Left ventricle myocardium superior (tissue), 1 donor: ENCODE measurements at places on chromosomes 4 and X. TPM values are rescaled to one million over a fixed set of nuclear protein-coding genes. Genes with fewer than 3 reads are reported as not detected.

DNA sequence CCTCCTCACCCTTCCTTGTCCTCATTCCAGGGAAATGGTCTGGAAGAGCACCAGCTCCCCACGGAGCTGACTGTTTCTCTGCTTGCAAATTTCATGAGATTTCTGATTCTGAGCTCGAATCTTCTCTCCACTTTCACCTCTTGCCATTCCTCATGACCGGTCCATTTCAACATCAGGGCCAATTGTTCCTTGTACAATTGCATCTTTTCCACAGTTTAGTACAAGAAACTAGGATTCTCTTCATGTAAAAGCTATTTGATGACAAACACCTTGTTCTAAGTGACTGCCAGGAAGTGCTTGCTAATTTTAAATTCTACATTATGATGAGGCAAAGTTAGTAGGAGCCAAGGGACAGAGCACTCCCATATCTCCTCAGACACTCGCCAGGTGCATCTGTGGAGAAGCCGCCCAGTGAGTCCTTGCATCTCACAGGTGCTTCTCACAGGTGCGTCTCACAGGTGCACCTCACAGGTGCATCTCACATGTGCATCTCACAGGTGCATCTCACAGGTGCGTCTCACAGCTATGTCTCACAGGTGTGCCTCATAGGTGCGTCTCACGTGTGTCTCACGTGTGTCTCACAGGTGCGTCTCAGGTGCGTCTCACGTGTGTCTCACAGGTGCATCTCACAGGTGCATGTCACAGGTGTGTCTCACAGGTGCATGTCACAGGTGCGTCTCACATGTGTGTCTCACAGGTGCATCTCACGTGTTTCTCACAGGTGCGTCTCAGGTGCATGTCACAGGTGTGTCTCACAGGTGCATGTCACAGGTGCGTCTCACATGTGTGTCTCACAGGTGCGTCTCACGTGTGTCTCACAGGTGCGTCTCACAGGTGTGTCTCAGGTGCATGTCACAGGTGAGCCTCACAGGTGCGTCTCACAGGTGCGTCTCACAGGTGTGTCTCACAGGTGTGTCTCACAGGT is 3.0 kb upstream of the PDE6B start:
- DNase-seq, result no peak

GRCh38 chrX:120372667-120373370 is 10.9 kb downstream of the ATP1B4 start:
- no peak for DNase-seq

- no peak for DNase-seq
Observed at GRCh38 chrX:131239057-131239456, 50.0 kb downstream of the IGSF1 start.

DNA sequence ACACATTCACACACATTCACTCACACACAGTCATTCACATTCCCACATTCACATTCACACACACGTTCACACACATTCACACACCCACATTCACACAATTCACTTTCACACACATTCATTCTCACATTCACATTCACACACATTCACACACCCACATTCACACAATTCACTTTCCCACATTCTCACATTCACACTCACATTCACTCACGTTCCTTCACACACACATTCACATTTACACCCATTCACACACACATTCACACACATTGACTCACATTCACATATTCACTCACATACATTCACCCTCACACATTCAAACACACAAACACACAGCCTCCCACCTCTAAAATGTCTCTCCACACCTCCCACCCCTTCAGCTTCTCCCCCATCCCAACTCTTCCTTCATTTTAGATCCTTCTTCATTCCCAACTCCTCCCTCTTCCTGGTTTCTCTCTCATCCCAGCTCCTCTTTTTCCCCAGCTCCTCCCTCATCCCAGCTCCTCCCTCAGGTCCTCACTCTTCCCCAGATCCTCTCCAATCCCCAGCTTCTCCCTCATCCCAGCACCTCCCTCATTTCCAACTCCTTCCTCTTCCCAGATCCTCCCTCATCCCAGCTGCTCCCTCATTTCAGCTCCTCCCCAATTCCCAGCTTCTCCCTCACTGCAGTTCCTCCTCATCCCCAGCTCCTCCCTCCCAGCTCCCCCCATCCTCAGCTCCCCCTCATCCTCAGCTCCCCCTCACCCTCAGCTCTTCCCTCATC is 111.0 kb downstream of the FAM53A start:
- DNase-seq, result no peak

DNA sequence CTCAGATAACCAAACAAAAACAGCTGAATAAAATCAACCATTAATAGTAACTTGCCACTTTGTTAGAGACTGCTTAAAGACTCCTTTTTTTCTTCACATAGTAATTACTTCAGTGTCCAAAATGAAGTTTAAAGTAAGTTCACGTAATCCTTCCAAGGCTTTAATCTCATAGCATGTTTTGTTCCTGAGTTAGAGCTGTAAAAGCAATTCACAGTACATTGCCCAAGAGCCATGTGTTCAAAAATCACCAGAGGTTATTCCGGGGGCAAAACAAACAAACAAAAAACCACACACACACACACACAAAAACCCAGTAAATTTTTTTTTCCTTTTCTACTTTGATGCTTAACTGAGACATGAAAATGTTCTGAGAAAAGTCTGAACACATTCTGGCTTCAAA is 6.1 kb downstream of the GPR82 start:
- no peak for DNase-seq

GRCh38 chr4:168811786-168812651 is 198.0 kb downstream of the CBR4 start:
- no peak for DNase-seq

DNA sequence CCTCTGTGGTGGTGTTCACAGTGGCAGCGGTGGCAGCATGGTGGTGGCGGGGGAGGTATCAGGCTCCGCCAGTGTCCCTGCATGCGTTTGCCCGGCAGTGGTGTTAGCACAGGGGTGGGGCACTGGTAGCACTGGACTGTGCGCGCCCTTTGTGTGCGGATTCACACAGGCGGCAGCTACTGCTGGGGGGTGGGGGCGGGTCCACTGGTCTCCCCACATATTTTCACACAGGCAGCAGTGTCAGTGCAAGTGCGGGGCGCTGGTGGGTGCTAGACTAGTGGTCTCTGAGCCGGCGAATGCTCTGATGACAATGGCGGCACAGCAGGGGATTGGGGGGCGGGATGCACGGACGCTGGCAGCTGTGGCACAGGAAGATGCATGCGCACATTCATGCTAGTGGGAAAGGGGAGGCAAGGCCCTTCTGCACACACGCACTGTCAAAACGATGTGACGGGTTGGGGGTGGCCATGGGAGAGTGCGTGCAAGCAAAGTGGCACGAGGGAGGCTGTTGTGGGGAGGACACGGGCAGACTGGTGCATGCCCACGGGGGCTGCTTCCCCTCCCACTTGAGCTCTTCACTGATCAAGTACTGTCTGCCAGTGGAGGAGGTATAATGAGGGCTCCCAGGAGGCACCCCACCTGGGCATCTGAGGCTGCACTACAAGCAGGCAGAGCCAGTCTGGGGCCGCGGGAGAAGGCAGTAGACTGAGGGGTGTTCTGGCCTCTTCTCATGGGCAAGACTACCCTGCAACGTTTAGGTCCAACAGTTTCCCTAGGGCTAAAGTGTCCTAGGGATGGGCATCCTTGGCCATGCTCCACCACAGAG is 53.0 kb downstream of the POF1B start:
- no peak for DNase-seq

DNA sequence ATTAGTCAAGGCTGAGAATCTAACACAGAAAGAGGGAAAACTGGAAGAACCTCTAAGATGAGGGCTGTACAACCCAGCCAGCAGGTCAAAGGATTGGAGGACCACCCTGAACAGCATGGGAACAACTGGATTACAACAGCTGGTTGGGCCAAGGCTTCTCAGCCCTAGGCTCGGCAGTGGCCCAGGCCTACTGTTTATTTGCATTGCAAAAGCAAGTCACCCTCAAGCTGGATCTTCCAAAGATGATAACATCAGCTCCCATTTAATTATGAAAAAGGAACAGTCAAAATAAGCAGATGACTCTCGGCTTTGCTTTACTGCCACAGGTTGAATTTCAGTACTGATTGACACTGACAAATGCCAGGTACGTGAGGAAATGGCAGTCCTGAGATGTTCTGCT is 61.8 kb downstream of the GPC3 start:
- no peak for DNase-seq

DNA sequence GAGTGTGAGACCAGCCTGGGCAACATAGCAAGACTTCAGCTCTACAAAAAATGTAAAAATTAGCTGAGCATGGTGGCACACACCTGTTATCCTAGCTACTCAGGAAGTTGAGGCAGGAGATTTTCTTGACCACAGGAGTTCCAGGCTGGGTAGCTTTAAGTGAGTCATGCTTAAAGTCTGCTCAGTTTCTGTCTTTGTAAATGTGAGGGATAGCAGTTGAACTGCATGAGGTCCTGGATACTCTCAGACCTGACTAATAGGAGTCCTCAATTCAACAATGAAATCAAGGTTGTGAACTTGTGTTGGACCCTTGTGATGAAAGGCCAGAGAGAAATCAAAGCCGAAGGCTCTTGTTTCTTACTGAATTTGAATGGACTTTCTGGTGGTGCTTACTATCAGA is 45.2 kb downstream of the STARD8 start:
- DNase-seq, result no peak

DNA sequence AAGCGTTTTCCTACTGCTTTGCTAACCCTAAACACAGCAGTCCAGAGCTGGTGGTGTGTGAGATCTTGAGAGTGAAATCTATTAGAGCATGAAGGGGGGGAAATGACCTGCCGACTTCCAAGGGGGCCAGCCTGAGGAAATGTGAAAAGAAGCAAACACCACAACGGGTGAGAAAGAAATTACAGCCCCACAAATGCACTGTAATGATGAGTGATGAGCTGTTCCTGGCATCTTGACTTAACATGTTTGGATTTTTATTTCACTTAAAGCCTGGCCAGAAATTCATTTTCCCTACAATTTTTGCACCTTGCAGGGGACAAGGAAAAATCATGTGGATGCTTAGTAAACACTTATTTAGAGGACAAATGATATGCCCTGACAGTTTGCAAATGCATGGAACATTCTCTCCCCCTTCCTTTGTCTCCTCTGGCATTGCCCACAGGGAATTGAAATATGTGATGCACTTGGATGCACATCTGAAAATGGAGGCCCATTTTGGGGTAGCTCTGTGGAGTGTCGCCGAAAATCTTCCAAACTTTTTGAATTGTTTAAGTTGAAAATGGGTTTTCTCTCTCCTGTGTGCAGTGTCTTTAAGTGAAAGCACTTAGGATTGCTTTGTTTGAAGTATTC is 84.3 kb upstream of the TMEM150C start:
- DNase-seq, result no peak

- DNase-seq, result no peak
Observed at GRCh38 chr4:165827018-165827417, 46.0 kb upstream of the TLL1 start.

- DNase-seq, result no peak
Observed at GRCh38 chrX:150856101-150856500, 42.4 kb downstream of the CD99L2 start.

DNA sequence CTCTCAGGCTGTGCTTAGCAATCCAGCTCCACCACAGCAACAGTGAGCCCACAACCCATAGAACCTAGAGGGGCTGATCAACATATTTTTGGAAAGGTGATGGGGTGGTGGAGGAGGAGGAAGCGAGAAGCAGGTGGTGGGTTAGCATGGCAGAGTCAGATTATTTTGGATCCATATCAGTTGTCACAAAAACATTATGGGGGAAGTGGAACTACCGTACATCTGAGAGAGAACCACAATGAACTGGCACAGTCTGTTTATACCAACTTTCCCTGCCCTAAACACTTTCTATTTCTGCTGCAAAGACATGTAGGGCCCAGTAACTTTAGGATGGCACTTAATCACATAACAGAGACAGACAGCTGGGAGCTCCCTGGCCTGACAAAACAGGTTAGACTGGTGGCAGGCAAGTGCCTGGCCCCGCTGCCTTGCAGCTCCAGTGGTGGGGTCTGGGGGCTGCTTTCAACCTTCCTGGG is 4.3 kb downstream of the SLC9A7 start:
- no peak for DNase-seq

DNA sequence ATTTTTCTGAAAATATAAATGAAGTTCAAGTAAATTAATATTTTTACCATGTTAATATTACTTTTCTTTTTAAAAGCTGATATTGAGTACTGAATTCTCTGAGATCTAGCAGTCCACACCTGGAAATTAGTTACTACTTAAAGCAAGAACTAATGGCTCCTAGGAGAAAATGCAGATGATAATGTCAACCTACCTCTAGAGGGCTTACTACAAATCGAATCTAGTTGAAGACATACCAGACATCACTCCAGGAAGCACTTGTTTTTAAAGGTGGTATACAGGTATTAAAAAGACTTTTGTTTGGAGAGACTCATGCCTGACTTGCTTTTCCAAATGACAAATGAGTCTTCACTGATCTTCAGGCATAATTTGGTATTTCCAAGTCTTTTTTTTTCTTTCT is 516.4 kb upstream of the BOD1L1 start:
- DNase-seq, result no peak

DNA sequence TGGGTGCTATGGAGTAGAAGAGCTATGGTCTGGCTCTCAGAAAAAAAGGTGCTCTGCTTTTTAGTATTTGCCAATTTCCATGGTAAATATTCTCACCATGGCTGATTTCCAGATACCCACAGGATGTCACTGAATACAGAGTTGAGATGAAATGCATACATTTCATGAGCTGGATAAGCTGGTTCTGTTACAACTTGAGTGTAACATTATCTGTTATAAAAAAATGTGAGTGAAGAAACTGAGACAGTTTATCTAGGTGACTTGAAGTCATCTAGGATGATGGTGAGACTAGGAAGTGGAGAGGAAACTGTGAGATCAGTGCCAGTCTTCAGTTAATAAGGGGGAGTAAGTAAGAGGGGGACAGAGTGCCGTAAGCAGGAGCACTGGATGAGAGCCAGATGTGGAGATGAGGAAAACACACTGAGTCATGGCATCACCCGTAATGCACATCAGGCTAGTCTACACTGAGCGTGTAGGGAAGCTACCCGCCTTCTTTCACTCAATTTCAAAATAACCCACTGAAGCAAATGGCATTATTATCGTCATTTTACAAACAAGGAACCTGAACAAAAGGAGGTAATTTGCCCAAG is 5.0 kb downstream of the HPSE start:
- no peak for DNase-seq

- DNase-seq, result no peak
Observed at GRCh38 chrX:110025395-110025794, 22.5 kb downstream of the TMEM164 start.

DNA sequence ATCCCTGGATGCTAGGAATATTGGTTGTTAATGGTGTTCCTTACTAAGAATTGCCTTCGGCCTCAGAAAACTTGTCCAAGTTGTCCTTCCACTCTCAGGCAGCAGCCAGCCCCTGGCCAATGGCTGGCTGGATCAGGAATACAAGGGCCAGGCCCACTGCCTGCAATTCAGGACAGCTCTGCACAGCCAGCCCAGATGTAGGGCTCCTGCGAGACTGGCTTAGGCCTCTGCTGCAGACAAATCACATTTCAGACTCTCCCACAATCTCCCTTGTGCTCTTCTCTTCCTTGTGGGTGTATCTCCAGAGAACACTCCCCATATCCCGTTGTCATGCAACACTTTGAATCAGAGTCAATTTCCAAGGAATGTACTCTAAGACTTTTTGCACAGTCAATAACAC is 747.6 kb upstream of the FTHL17 start:
- peak; percentile 29 for DNase-seq

The CORIN gene
- 96.8 TPM for total RNA-seq

The TBX22 gene
- total RNA-seq, result not detected

The DMRTC1 gene
- total RNA-seq, result not detected

The DIPK2B gene
- total RNA-seq, result 20.8 TPM

The ZNF827 gene
- 13.8 TPM for total RNA-seq
